Kidney tubule cell (primary cell): ENCODE measurements at places on chromosomes 4 and X.
A peak's percentile ranks its signal among the peaks of the same experiment; 100 is the strongest.

GRCh38 chrX:124726881-124727280 is 380.5 kb downstream of the SH2D1A start:
- no peak for DNase-seq

DNA sequence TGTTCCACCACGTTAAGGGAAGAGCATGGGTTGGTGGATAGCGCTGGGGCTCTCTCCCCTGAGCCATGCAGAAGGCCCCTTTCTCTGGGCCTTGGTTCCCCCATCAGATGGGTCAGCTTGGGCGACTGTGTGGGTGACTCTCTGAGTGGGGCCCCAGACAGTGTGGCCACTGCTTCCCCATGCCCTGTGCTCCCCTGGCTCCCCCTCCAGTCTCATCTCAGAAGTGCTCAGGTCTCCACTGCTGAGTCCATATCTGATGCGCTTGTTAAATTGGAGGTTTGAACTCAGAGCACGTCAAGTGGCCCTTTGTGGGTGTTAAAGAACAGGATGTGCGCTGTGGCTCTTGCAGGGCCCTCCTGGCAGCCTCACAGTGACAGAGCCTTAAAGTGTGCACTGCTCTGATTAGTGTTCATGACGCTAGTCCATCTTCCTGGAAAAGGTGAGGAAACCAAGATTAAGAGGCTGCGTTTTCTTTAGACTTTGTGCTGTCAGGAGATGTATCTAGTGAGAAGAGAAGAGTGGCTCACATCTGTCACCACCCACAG is 59.8 kb downstream of the NELFA start:
- DNase-seq: no peak

GRCh38 chrX:120450163-120450562 is 18.9 kb downstream of the LAMP2 start:
- no peak for DNase-seq

GRCh38 chr4:42344309-42344708 is 53.0 kb upstream of the SHISA3 start:
- peak; percentile 38 for DNase-seq

- DNase-seq: no peak
Observed at GRCh38 chrX:105662248-105662647, 160.1 kb upstream of the NRK start.

DNA sequence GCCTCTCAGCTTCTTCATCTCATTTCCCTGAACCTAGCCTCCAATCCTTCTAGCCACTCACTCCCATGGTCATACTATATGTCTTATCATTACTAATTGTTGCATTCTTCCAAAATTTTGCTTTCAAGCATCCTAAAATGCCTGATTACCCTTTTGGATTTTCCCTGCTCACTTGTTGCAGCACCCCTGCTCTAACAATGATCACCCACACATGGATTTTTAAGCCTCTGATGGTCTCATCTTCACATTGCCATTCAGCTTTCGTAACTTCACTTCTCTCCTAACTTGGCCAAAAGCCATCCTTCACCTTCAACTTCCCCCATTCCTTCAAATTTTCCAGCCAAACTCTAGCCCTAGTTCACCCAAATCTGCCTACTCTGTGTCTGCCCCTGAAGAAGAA is 33.8 kb upstream of the MGST2 start:
- DNase-seq: no peak

DNA sequence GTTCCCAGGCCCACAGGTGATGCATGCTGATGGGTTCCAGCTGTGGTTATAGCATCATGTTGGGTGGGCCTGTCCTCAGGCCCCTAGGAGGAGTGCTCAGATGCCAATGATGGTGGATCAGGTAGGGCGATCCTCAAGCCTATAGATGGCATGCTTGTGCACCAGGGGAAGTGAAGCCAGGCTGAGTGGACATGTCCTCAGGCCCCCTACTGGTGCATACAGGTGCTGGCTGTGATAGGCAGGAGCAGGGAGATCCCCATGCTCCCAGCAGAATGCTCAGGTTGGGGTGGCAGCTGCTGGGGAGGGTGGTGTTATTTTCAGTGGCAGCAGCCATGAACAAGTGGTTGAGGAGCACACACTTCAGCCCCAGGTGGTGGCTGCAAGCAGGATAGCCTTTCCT is 96.0 kb downstream of the SMARCA1 start:
- no peak for DNase-seq

DNA sequence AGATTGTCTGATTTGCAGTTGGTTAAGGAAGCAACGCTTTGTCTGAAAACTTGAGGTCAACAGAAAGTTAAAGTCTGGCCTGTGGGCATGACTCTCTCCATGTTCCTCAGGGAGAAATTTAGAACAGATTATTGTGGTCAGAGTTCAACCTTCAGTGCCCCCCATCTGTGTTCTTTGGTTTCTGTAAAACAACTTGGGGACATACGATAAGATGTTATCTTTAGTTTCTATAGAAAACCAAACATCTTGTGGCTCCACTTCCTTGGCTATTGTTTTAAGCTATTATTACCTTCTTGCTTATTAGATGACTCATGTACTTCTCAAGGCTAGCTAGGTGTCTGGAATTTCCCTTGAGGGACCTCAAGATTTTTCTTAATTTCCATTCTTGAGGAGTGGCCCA is 507.7 kb downstream of the PDHA2 start:
- peak; percentile 42 for DNase-seq

GRCh38 chr4:3651267-3651845 is 114.8 kb upstream of the ADRA2C start:
- peak; percentile 59 for DNase-seq

DNA sequence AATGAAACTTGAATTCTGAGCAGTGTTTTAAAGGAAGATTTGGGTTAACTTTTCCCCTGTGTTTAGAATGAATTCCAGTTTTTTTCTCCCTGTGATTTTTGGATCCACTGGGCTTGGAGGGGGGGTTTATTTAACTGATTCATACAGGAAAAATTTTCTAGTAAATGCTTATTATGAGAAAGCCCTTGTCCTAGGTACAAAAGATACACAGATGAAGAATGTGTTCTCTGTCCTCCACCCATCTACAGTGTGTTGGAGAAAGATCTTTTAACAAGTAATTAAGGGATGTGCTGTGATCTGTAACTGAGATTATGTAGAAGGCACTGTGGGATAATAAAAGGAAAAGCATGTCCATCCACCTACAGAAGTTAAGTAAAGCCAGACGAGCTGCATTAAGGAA is 103.9 kb downstream of the STIM2 start:
- DNase-seq: no peak

GRCh38 chrX:101191217-101191750 is 28.3 kb upstream of the DRP2 start:
- DNase-seq: no peak

GRCh38 chr4:153221783-153222706 is 17.8 kb downstream of the TRIM2 start:
- peak; percentile 79 for DNase-seq
